ENCODE measurements at places on chromosomes 4 and X.

GRCh38 chrX:107669885-107670628, 41.7 kb downstream of the PRPS1 start:
- DNase-seq = no peak

DNA sequence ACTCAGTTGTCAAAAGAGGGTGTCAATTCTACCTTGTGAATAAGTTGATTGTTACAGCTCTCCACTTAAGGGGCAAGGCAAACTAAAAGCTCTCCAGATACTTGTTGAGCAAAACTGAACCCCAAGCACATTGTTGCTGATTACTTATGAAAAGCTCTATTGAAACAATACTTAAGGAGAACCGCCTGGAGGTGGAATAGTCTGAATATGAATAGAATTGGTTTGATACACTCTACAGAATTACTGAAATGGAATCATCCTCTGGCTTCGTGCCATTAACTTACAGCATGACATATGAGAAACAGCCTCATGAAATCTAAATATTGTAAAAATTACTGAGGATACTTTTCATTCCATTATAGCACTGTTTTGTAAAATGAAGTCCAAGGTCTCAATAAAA, 127.0 kb upstream of the SH3RF1 start:
- no peak for DNase-seq

DNA sequence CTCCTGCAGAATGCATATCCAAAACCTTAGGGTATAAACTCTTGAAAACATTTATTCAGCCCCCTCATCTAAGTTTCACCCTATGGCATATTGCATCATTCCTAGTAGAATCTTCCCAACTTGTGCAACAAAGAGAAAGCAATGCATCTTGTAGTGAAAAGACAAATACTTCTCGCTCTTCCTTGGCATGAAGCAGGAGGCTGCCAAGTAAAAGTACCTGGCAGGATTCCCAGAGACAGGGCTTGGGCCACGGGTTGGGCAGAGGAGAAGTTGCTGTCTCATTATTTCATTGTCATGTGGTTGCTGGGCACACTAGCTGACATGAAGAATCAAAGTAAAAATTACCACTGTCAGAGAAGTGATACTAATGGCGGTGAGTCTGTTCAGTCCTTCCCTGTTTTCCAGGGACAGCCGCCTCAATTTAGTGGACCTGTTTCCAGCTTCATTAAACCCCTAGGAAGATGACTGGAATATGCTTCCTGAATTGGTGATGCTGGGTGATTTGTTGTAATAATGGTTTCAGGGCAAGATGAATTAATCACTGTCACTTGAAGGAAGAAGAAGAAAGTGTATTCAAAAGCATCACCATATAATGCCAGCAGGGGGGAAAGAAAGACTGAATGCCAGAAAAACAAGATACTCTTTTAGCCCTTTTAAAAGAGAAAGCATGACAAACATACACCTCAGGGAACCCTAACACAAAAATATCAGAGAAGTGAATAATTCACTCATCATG, 380.5 kb upstream of the IGFBP7 start:
- DNase-seq = no peak

GRCh38 chrX:105136786-105137185, 83.7 kb downstream of the TEX13A start:
- DNase-seq = no peak

DNA sequence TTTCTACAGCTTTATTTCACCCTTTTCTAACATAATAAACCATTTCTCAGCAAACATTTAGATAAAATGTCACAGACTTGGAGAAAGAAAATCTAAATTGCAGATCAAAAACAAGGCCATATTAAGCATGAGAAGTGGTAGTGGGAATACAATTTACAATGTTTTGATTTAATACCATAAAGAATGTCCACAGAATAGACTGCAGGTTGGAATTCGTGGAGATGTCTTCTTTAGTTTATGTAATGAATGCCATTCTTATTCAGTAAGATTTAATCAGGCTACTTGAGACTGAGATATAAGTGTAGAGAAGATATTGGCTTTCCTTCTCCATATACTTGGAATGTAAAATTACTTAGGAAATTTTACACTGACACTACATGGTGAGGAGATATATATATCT, 91.9 kb upstream of the ZFP42 start:
- no peak for DNase-seq

- DNase-seq = no peak
Measured at GRCh38 chr4:128286474-128287058, 1.0 kb downstream of the PGRMC2 start.

DNA sequence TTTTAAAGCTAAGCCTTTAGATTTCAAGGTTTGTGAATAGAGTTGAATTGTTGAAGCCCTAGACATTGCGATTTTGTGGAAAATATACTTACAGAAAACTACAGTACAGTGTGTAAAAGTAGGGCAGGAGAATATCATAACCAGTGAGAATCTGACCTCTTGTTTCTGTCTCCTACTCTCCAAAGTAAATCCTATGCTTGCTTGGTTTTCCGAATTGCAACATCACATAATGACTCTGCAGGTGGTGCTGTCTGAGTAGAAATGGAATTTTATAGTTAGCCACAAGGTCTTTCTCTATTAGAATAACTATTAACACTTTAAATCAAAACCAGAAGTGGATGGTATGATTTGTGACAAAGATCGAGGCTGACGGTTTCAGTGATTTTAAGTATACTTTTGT, 505.6 kb downstream of the RAPGEF2 start:
- DNase-seq = no peak

GRCh38 chr4:156946516-156947424, 24.8 kb downstream of the PDGFC start:
- no peak for DNase-seq

GRCh38 chrX:11064851-11065600, 46.1 kb upstream of the HCCS start:
- no peak for DNase-seq

GRCh38 chr4:120672558-120673147, 249.9 kb downstream of the PRDM5 start:
- DNase-seq = no peak

Data from left renal cortex interstitium (tissue), 4 donors.